ENCODE measurements at places on chromosomes 5 and 9.

GRCh38 chr5:149930043-149930748, 14.4 kb downstream of the PDE6A start:
- DNase-seq, result no peak

DNA sequence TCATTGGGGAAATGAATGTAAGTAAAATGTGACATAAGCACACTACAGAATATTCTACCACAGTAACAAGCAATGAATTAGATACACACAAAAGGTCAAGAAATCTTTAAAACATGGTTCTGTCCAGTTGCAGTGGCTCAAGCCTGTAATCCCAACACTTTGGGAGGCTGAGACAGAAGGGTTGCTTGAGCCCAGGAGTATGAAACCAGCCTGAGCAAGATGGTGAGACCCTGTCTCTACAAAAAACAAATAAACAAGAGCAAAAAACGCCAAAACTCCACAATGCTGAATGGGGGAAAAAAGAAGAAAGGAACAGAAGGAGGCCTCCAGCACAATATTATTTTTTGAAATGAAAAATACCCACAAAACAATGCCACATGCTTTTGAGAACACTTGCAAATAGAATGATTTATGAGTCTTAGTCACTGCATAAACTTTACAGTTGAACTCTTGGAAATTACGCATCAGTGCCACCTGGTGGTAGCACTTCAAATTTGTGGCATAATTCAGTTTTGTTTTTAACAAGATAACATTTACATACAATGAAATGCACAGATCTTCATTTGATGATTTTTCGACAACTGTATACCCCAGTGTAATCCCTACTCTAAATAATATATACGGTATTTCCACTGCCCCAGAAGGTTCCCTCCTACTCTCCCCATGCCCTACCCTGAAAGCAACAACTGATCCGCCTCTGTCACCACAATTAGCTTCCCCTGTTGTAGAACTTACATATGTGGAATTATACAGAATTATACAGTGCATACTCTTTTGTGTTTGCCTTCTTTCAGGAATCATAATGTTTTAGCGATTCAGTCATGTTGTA, 14.4 kb upstream of the SPINK4 start:
- no peak for DNase-seq

GRCh38 chr5:152246401-152246800, 158.7 kb downstream of the NMUR2 start:
- DNase-seq, result no peak

DNA sequence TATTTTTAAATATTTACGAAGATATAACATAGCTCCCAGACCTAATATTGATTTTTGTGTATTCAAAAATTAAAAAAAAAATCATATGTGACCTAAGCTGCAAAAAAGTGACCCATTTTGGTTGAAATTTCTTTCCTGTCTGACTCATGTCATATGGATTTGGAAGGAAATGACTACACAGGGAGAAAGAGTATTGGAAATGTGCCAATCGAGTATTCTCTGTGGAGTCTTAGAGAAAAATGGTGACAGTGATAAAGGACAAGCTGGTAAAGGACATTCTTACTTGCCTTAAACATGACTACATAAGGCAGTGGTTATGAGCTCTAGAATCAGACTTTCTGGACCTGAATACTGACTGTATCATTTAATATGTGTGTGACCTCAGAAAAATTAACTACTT, 262.9 kb upstream of the PTPRD start:
- no peak for DNase-seq
